ENCODE measurements at places on chromosomes 13 and 19.
A peak's percentile ranks its signal among the peaks of the same experiment; 100 is the strongest.

- DNase-seq: no peak
Observed at GRCh38 chr19:12665281-12665573, 1.3 kb downstream of the MAN2B1 start.

GRCh38 chr13:20206698-20207235 lies 14.0 kb upstream of the GJB2 start:
- no peak for DNase-seq

- DNase-seq: peak; percentile 37
Observed at GRCh38 chr19:53881482-53882390, at the start of gene PRKCG. Gene PRKCG, plus strand, starts transcription at chr19:53882197. Its CDS starts 298 bp downstream, at chr19:53882495.

DNA sequence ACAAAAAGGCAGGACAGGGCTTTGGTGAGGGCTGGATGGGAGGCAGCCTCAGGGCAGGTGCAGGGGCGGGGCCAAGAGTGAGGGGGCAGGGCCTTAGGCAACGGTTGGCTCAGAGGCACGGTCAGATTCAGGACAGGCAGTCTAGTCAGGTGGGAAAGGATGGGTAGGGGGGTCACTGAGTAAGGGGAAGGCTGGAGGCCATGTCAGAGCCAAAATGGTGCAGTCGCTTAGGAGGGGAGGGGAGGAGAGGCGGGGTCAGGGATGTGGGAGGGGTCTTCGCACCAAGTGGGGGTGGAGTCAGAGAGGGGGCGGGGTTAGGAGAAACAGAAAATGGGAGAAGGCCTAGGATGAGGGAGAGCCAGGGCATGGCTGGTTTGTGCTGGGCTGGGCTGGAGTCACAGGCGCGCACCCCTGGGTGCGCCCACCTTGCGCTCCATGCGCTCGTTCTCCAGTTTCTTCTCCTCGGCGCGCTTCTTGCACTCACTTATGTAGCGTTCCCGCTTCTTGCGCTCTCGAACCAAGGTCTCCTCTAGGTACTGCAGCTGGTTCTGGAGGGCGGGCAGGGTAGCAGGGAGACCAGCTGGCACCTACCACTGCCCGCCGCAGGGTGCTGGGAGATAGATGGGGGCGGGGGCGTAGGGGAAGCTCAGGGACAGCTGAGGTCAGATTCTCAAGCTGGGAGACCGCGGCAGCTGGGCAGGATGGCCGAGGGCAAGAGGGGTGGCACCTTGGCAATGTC lies 6.8 kb upstream of the RGL3 start:
- DNase-seq: no peak

DNA sequence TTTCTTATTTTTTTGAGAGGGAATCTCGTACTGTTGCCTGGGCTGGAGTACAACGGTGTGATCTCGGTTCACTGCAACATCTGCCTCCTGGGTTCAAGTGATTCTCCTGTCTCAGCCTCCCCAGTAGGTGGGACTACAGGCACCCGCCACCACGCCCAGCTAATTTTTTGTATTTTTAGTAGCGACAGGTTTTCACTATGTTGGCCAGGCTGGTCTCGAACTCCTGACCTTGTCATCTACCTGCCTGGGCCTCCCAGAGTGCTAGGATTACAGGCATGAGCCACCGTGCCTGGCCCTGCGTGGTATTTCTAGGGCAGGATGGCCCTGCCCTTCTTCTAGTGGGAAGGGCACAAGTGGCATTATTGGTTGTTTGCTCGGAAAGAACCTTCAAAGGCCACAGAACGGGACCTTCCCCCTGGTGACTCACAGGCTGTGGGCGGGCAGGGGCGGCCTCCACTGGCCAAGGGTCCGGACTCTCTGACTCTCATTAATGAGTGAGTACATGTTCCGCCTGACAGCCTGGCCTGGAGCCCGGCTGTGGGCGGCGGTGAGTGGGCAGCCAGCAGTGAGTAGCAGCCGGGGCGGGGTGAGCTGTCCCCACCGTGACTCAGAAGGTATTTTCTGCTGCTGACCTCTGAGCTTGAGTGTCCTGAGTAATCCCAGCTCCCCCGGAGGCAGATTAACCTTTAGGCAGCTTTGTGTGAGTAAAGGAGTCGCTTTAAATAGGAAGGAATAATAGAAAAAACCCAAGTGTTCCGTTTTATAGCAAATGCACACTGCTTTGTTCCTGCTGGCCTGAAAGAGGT lies 5.1 kb downstream of the DOT1L start:
- DNase-seq: no peak

Measured in NCI-H1436 (cell line).